ENCODE measurements at places on chromosomes 1 and 21.

DNA sequence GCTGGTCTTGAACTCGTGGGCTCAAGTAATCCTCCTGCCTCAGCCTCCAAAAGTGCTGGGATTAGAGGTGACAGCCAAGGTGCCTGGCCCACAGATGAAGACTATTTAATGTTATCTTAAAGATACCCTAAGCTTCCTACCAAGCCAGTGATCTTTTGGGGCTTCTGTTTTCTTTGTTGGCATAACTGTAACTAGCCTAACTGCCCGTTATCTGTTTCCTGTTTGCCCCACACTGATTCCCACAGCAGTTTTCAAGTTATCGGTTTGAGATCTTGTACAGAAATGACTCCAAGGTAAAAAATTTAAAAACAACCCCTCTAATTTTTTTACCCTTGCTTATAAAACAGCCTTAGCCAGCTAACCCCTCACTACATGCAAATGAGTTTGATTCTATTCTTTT is 12.4 kb downstream of the SELL start:
- no peak for DNase-seq

GRCh38 chr21:46025113-46025770 is 43.7 kb downstream of the COL6A1 start:
- DNase-seq: no peak

DNA sequence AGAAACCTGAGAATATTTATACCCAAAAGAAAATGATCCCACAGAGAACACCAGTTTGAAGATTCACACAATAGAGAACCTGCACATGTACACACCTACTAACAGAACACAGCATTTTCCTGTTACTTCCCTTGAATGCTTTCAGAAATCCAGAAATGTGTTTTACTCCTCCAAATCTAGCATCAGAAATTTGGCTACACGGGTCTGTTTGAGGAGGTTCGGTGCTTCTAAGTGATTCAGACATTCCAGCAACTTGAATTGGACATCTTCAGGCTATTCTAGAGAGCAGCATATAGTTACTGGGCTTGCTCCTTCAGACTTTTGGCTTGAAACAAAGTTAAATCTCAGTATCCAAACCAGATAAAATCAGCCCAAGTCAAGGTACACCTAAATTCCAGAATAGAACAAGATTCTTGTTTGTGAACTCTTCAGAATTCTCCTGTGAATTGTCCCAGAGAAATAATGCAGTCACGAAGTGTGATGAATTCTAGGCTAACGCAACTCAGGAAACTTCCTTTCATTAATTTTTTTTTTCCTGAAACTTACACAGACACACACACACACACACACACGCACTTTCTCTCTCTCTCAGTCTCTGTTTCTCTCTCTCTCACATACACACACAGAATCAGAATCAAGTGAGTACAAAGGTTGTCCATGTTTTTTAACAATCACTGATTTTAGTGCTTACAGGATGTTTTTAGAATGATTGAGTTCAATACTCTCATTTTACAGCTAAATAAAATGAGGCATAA is 278.4 kb upstream of the SNX7 start:
- DNase-seq: no peak

- no peak for DNase-seq
These were observed 53.3 kb upstream of the SYT14 start for GRCh38 chr1:209884665-209885117.

DNA sequence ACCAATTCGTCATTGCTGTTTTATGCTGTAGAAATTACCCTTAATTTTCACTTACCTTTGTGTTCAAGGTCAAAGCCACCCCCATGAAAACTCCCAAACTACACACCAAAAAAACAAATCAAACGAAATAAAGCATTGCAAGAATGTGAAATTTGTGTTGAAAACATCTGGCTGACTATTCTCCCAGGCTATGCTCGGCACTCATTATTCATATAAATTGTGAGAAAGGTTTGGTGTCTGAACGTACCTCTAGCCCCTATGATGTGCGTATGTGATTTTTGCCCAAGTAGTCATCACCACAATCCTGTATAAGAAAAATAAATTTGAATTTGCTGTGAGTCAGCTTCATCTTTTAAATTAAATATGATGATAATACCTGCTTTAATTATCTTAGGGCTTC is 34.9 kb downstream of the ADAMTS1 start:
- no peak for DNase-seq

GRCh38 chr1:208108213-208108608 is 136.0 kb downstream of the PLXNA2 start:
- no peak for DNase-seq

DNA sequence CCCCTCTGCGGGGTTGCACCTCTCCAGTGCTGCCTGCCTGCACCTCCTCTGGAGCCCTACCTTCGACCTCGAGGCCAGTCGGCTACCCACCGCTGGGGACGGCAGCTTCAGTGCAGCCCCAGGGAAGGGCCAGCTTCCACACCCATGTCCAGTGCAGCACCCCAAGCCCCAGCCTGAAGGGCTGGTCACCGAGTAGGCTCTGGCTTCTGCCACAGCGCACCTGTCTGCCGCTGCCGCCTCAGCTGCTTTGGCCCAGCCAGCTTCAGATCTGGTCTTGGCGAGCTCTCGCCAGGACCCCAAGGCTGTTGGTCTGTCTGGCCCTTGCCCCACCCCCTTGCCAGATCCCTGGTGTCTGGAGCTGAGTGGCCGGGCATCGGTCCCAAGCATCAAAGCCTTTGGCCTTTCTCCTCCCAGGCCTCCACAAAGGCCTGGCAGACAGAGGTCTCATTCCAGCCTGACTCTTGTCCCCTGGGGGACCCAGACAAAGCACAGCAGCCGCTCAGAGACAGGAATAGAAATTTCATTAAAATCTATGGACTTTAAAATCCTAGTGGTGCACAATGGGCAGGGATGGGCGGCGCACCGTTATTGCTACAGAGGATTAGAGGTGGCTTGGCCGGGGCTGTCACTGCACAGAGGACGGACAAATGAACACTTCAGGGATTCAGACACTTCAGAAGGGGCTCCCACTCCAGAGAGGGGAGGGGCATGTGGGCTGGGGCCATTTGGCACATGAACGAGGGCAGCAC is 4.8 kb downstream of the CCDC24 start:
- DNase-seq: no peak

GRCh38 chr1:154351363-154352068 is 26.2 kb downstream of the ATP8B2 start:
- no peak for DNase-seq

DNA sequence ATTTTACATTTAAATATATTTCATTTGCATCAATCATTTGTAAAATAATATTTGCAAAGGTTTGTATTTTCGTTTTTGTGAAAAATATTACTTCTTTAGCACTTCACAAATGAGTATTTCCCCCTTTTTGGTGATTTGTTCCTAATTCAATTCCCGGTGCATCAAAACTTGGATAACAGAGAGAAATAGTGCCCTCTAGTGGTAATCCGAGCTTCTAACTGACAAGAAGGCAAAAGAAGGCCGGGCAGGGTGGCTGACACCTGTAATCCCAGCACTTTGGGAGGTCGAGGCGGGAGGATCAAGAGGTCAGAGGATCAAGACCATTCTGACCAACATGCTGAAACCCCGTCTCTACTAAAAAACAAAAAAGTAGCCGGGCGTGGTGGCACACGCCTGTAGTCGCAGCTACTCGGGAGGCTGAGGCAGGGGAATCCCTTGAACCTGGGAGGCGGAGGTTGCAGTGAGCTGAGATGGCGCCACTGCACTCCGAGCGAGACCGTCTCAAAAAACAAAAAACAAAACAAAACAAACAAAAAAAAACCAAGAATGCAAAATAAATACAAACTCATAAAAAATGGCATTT is 137.7 kb downstream of the COL11A1 start:
- peak; percentile 6 for DNase-seq

- no peak for DNase-seq
These were observed 20.2 kb upstream of the ZBTB21 start for GRCh38 chr21:42030311-42030710.

- no peak for DNase-seq
These were observed 1503.0 kb downstream of the KCNT2 start for GRCh38 chr1:195105281-195105680.

- DNase-seq: no peak
These were observed 6.1 kb downstream of the INTS3 start for GRCh38 chr1:153733970-153734369.

DNA sequence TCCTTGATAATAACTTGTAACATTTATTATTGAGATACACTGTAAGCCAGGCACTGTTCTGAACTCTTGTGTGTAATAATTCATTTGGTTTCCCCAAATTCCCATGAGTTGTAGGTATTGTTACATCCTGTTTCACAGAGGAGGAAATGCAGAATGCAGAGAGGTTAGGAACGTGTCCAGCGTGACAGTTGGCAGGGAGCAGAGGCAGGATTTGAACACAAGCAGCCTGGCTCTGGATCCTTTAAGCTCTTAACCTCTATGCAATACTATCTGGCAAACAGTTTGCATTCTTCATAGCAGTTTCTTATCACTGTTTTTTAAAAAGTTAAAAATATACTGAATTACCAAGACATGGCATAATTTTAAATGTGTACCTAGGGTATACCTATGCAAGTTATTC is 30.5 kb downstream of the EEIG2 start:
- no peak for DNase-seq
